ENCODE measurements at places on chromosomes 11 and 22.
A peak's percentile ranks its signal among the peaks of the same experiment; 100 is the strongest.

GRCh38 chr22:17443405-17444203, 74.3 kb downstream of the CECR2 start:
- peak; percentile 9 for DNase-seq

GRCh38 chr11:23947883-23948282, 549.0 kb upstream of the LUZP2 start:
- DNase-seq = no peak

GRCh38 chr11:19259487-19260345, 19.0 kb upstream of the E2F8 start:
- DNase-seq = peak; percentile 85

DNA sequence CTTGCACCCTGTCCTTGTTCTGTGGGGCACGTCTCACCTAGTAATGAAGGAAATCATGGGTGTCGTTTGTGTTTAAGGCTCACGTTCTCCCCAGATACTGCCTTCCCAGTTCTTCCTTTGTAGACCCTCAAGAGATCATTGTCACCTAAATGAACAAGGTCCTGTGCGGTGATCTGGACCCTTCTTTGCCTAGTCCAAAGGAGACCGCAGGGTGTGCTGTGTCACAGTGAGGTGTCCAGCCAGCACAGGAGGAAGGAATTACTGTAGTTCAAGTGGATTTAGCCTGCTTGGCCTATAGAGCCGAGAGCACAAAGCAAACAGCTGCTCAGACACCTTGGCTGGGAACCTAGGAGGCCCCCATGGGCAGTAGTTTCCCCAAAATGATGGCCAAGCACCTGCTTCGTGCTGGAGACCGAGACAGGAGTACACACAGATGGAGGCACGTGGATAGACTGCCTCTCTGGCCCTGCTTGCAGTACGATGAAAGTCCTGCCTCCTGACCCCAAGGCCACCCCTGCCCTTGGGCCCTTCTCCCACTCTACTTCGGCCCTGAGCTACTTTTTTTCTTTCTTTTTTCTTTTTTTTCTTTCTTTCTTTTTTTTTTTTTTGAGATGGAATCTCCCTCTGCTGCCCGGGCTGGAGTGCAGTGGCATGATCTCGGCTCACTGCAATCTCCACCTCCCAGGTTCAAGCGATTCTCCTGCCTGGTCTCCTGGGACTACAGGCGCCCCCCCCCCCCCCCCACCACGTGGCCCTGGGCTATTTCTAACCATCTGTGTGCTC, 19.4 kb upstream of the PPFIA1 start:
- DNase-seq = no peak

DNA sequence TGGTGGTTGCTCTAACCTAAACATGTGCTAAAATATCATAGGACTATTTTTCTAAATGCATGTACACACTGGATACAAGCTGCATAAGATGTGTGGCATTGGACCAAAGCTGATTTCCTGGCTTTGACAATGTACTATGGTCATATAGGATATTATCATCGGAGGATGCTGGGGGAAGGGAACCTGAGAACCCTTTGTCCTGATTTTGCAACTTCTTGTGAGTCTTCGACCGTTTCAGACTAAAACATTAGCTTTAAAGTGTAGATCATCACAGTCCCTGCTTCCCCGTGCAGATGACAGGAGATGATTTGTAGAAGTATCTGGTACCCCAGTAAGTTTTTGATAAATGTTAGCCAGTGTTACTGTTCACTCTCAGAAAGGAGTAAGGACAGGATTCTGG, 554.7 kb downstream of the MIAT start:
- DNase-seq = no peak

DNA sequence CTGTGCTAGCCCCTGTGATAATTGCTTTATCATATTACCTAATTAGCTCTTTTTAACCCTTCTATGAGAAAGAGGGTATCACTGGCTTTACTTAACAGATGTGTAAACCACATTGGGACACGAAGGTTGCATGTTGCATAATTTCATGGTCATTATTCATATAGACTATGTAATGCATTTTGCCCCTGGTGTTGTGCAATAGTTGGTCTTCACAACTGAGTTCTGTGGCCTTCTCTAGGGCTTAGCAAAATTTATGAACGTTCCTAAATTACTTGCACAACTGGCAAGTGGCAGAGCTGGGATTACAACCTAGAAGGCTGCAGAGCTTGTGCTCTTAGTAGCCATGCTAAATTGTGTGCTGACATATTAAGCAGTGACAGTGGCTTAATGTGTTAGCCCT, 34.6 kb upstream of the PDGFD start:
- DNase-seq = no peak

DNA sequence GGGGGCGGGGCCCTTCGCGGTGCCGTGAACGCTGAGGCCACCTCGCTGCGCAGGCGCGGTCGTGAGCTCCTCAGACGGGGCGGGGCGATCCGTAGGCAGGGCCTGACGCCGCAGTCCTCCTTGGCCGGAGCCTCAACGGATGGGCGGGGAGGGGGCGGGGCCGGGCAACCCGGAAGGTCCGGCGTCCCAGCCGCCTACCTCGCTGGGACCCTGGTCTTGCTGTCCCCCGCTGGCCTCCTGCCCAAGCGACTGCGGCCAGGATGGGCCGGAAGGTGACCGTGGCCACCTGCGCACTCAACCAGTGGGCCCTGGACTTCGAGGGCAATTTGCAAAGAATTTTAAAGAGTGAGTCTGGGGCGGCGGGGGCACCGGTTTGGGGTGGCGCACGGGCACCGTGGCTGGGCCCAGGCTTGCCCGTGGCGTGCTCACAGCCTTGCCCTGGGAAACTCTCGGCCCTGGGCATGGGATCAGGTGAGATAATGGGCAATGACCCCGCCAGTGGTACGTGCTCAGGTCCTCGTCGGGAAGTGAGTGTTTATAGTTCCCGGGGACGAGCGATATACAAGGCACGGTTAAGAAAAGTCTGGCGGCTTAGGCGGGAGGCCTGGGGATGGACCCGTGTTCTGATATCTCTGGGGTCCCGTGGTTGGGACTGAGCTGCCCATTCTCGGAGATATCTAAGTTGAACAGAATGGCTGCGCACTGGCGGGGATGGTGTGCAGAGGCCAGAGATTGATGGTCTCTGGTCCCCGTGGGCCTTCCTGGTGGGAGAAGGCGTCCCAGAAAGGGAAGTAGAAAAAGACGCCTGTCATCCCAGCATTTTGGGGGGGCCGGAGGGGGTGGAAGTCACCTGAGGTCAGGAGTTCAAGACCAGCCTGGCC, at the start of gene NADSYN1:
TSS of gene NADSYN1 (plus strand) at position 167 of the 881 bp plus-strand sequence. CDS start at position 261, 94 bp downstream.
- peak; percentile 97 for DNase-seq

DNA sequence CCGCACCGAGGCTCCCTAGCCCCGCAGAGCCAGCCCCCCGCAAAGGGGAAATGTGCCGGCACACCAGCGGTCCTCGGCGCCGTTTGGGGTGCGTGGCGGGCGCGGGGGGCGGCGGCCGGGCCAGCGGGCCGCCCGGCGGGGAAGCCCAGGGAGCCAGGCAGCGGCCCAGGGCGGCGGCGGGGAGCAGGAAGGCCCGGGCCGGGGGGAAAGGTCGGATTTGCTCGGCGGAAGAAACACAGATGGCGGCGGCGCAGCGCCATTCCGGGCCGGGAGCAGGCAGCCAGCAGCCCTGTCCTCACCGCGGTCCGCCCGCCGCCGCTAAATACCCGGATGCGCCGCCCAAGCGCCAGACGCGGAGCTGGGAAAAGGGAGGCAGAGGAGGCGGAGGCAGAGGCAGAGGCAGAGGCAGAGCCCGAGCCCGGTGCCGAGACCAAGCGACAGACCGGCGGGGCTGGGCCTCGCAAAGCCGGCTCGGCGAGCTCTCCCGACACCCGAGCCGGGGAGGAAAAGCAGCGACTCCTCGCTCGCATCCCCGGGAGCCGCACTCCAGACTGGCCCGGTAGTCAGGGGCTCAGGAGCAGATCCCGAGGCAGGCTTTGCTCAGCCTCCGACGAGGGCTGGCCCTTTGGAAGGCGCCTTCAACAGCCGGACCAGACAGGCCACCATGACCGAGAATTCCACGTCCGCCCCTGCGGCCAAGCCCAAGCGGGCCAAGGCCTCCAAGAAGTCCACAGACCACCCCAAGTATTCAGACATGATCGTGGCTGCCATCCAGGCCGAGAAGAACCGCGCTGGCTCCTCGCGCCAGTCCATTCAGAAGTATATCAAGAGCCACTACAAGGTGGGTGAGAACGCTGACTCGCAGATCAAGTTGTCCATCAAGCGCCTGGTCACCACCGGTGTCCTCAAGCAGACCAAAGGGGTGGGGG, 2.6 kb upstream of the GCAT start:
- peak; percentile 94 for DNase-seq

DNA sequence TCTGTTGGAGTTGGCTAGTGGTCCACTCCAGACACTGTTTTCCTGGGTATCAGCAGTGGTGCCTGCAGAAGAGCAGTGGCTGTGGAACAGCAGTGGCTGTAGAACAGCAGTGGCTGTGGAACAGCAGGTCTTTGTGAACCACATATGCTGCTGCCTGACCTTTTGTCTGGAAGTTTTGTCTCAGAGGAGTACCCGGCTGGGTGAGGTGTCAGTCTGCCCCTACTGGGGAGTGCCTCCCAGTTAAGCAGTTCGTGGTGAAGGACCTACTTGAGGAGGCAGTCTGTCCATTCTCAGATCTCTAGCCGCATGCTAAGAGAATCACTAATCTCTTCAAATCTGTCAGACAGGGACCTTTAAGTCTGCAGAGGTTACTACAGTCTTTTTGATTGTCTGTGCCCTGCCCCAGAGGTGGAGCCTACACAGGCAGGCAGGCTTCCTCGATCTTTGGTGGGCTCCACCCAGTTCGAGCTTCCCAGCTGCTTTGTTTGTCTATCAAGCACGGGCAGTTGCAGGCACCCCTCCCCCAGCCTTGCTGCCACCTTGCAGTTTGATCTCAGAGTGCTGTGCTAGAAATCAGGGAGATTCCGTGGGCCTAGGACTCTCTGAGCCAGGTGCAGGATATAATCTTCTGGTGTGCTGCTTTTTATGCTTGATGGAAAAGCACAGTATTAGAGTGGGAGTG, 89.1 kb upstream of the TRIM48 start:
- DNase-seq = no peak

GRCh38 chr11:27329867-27330632, 33.0 kb downstream of the CCDC34 start:
- no peak for DNase-seq

DNA sequence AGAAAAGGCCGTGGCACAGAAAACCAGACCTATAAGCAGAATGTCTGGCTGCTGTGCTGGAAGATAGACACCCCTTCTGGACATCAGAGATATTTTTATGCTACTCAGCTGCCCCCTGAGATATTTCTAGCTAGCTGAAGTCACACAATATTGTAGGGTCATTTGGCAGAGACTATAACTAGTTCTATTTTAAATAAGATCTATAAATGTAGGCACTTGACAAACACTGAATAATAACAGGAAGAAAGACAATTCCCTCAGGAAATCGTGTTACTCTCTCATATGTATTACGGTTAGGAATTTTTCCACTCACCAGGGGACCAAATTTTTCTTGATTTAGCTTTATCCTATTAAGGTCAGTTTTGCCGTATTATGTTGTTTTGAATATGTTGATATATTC, 845.4 kb downstream of the OPCML start:
- DNase-seq = no peak

DNA sequence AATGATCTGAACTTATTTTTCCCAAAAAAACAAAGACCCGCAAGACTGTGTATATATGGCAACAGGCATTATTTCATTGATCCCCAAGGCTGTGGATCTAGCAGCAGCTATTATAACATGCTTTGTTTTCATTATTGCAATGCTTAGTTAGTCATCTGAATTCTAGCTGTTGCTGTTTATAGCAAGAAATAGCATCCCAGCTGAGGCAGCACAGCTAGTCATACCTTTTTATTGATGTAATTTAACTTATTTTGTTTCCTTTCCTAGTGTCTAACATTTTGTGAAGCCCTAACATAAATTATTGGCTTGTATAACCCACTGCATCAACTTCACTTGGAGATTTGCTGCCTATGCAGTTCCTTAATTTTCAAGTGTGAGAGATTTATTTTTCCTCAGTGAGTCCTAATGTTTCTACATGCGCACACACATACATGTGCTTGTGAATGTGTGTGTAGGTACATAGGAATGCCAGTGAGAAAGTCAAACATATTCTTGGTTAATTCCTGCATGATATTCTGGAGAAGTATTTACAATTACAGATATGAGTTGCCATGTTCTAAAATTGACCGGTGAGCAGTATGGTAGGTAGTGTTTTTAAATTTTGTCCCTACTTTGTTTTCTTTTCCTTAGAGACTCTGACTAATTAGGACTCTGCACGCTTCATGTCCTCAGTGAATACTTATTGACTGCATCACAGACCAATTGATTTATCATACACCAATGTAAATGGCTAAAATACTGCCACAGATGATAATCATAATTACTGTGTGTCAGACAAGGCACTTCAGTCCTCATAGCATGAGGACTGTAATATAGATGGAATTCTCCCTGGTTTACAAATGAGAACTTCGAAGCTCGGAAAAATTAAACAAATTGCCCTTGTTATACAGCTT, 119.3 kb downstream of the WNT11 start:
- no peak for DNase-seq

DNA sequence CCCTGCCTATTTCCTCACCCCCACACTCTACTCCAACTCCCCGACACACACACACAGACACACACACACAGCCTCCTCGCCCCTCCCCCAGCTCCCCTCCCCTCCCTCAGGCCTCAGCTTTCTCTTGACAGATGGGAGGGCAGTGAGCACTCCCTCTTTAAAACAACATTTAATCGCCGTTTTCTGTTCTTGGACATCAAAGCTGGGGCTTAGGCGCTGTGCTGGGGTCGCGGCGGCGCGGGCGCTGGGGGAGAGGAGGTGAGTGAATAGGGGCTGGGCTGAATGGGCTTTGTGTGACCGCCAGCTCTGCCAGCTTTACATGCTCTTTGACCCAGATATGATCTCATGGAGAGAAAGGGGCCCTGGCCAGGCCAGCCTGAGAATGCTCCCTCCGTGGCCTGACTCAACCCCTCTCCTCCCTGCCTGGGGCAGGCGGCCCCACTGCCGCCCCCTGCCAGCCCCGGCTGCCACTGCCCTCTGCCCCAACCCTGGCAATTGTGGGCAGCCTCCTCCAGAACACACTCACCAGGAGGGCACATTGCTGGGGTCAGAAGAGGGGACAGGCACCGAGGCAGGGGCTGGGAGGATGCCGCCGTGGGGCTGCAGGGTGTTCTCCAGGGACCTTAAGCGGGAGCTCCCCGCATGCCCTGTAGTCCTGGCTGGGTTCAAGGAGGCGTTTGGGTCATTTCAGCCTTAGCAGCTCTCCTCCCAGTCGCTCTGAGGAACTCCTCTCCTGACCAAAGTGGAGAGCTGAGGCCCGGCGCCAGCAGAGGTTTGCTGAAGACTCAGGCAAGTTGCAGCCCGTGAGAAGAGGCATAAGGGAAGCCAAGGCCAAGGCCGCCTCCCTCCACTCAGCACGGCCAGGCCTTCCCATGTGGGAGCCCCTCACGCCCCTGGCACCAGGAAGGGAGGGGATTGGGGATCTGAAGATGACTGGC, 38.3 kb upstream of the NNMT start:
- peak; percentile 47 for DNase-seq
